ENCODE measurements at places on chromosomes 5 and 9.

- no peak for DNase-seq
Observed at GRCh38 chr9:96084331-96084734, 208.8 kb downstream of the ERCC6L2 start.

DNA sequence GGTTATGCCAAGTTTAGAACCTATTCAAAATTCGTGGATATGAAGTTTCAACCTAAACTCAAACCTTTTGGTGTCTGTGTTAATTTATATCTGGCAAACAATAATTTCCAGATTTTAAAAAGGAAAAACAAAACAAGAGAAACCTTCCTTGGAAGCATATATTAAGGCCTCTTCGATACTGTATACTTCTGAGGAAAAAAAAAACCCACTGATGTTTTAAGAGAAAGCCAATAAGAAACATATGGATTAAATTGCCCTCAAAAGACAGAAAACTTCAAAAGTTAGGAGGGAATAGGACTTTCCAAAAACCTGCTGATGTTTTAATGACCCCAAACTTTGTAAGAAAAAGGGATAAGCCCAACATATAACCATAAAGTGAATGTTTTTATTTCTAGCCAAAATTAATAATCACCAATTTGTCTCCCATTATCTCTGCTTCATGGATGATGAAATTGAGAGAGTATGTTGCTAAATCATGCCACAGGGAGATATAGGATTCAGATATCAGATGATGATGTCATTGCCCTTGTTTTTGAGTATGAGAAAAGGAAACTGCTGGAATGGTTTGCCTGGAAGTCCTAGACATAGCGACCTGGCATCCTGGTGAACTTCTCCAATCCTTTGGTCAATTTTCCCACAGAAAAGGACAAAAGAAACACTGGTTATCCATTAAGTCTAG lies 423.9 kb downstream of the DMRT2 start:
- no peak for DNase-seq

DNA sequence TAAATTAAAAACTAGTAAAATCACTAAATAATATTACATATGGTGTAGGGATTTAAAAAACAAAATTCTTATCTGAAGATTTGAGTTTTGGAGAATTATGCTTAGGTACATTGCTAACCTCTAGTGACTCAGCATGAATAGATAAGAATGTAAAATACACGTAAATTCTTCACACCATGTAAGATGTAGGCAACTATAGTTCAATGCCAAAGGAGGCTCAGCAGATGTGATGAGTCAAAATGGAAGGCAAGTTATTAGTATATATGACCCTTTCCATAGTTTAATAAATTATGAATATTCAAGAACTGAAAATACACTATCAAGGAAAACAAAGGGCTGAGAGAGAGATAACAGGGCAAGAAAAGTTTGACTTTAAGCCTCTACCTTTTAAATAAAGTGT lies 79.0 kb downstream of the MRPS30 start:
- no peak for DNase-seq

DNA sequence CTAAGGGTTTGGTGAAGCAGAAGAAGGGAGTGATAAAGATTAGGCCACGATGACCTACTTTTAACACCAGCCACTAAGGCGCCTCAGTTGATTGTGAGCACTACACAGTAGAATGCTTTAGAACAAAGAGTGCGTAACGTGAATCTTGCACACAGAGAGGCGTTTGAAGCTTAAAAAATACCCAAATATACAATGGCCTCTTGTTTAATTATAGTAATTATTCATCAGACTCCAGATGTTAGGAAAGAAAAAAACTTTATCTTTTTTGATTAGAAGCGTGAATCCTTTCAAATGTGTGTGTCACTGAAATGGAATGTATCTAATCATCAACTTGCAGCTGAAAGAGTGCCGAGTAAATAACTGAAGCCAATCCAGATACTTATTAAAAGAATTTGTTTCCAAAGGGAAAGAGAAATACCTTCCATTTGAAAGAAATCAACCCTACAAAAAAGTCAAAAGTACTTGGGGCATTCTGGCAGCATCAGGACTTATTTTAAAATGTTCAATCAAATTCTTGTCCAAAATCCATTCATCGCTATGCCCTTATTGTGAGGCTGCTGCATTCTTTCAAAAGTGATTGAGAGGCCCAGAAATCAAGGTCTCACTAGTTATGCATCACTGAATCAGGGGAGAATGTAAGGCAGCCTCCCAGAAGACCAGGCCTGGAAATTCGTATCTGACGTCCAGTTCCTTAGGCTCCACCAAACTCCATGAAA lies 337.5 kb downstream of the ZNF608 start:
- DNase-seq, result no peak

- no peak for DNase-seq
Observed at GRCh38 chr5:32814620-32815019, 103.5 kb downstream of the NPR3 start.

- no peak for DNase-seq
Observed at GRCh38 chr5:178487911-178488600, 102.1 kb downstream of the COL23A1 start.

DNA sequence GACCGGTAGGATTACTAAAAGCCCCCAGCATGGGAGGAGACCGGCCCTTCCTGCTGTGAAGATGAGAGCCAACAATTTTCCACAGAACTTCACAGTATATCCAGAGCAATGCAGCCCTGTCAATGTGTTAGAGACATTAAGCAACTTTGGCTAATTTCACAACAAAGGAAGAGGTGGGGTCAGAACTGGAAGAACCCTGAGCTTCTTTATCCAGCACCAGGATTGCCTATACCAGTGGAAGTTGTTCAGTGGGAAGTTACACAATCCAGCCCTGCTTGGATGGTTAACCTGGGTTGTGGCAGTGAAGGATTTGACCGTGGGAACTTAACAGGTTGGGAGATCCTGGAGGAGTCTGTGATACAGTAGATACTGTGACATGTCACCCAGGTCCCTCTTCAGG lies 197.0 kb downstream of the FBN2 start:
- DNase-seq, result no peak

- no peak for DNase-seq
Observed at GRCh38 chr5:81140943-81141342, 92.2 kb upstream of the CKMT2 start.

Data from activated CD8-positive, alpha-beta memory T cell treated with anti-CD3 and anti-CD28 coated beads for 1 hour (primary cell).